ENCODE measurements at places on chromosomes 4 and X.
A peak's percentile ranks its signal among the peaks of the same experiment; 100 is the strongest.

- DNase-seq: no peak
Observed at GRCh38 chr4:77710059-77710458, 104.4 kb downstream of the CXCL13 start.

DNA sequence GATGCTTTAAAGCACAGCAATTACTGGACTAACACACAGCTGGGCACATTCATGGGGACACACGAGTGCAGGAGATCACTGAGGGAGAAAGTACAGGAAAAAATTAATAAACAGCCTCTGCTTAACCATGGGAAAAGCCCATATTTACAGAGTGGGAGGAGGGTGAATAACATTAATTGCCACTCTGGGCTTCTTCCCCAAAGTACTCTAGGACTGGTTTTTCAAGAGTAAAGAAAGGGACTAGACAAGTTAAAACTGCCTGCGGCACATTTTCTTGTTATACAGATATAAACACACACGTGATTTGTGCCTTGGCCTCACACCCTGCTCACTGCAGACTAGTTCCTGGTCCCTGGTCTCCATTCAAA is 179.7 kb upstream of the TET2 start:
- no peak for DNase-seq

GRCh38 chrX:151177141-151178027 is 1.0 kb downstream of the GPR50 start:
- DNase-seq: no peak

DNA sequence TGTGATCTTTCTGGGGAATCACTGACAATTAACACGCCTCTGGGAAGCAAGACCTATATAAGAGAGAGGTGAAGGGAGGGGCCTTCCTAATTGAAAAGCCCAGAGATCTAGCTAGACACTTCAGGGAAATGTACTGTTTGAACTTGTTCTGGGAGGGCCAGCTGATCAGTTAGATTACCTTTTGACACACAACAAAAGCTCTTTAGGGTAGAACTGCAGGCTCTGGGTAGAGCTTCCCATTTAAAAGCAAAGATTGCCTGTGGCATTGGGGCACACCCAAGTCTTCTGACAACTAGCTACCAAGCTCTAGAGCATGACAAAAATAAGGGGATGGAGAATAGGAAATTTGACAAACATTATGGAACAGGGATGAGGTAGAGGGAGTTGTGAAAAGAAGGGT is 26.3 kb downstream of the AREG start:
- DNase-seq: no peak

- DNase-seq: no peak
Observed at GRCh38 chr4:158443731-158444130, 78.0 kb upstream of the RXFP1 start.

- no peak for DNase-seq
Observed at GRCh38 chr4:84952004-84952403, 14.5 kb downstream of the WDFY3 start.

GRCh38 chrX:16882702-16883486 is 12.7 kb upstream of the RBBP7 start:
- DNase-seq: peak; percentile 30

DNA sequence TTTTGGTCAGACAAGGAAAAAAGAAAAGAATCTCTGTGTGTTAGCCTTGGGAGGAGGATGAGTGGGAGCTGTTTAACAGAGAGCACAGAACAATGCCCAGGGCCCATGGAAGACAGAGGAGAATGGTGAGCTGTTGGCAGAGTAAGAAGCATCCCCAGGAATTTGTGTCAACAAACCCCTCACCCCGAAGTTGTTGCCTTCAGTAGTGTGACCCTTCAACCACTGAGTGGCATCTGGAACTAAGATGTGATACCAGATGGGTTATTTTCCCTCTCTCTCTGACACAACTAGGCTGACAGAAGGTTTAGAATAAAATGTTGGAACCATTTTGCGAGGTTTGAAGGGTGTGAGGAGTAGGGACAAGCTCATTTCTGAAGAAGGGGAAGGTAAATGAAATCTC is 25.1 kb downstream of the IGSF1 start:
- no peak for DNase-seq

DNA sequence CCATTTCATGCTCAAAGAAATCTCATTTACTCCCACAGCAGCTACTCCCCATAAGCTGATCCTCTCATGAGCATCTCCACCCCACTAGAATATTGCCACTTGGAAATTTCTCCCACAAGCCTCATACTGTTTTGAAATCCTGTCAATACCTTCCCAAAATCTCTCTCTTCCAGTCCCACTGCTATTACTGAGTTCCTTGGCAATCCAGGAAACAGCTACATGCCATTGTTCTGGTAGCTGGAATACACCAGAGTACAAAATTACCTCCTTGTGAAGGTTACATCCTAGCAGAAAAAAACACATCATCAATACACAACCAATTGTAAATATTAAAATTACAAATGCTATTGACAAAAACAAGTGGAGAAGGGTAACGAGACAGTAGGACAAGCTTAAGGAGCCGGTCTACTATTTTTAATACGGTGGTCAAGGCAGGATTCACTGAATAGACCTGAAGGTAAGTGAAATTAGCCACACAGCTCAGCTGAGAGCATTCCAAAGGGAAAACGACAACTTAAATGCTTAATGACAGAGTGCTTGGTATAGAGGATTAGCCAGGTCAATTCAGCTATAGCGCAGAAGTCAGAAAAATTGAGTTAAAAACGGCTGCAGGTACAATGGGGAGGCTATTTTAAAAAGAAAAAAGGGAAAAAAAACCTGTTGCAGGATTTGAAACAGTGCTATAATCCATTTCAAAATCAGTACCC is 6.4 kb downstream of the RPL9 start:
- no peak for DNase-seq

DNA sequence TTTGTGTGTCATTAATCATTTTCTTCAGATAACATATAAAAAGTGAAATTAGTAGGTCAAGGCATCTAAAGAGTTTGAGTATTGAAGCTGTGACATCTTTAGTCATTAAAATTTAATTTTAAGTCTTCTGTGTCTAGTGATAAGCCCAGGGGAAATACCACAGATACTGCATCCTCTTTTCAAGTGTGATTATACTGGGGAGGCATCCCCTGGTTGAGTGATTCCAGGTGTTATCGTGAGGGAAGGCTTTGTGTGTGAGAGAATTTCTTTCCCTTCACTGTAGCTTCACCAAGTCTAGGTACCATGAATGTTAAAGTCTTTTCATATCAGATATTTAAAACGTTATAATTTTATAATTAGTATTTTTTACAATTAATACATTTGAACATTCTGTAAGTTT is 193.4 kb downstream of the FRAS1 start:
- DNase-seq: no peak

DNA sequence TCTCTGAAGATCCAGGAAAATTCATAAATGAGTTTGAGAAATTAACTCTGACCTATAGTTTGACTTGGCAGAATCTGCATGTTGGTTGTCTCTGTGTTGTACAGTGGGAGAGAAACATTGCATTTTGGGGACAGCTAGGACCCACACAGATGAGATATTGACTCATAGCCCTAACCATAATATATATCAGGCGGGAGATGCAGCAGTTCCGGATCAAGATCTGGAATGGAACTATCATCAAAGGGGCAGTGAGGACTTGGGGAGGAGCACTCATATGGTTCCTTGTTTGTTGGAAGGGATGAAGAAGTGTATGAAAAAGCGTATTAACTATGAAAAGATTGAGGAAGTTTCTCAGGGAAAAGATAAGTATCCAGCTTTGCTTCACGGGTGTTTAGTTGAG is 14.0 kb downstream of the CXCL2 start:
- no peak for DNase-seq

GRCh38 chrX:66142351-66142750 is 21.7 kb upstream of the HEPH start:
- no peak for DNase-seq

DNA sequence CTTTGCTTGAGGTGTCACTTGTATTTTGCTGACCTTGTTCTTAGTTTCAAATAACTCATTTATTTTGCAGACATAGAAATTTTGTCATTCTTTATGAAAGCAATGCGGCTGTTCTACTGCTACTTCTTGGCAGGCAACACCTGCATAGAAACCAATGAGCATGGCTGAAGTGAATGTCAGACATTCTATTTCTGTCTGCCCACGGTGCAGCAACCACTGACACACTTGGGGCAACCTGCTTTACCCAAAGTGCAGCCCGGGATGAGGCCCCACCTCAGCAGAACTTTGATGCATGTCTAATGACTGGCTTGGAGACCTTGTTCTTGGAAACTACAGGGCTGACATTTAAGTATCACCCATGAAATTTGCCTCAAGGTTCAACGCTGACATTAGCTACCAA is 93.6 kb downstream of the RBM47 start:
- no peak for DNase-seq

DNA sequence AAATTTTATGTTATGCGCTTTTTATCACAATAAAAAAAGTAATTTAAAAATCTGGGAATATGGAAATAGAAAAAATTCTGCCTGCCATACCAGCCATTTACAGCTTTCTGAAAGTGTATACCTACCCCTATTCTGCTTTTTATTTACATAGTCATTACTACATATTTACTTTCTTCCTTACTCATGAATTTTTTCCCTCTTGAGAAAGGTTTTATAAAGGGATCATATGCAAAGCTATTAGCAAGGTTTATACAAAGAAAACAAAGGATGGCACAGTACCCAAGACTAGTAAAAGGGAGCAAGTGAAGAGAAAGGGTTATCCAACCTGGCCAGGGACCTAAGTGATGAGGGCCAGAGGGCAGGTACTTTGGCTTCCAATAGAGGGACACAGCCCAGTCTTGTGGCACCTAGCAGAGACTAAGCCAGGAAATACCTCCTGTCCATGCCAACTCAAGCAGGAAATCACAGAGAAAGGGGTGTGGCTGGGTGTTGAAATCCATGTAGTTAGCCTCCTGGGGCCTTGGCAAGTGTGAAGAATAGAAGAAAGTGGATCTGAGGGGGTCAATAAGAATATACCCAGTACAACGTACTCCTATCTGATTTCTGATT is 207.3 kb upstream of the VEGFC start:
- no peak for DNase-seq

DNA sequence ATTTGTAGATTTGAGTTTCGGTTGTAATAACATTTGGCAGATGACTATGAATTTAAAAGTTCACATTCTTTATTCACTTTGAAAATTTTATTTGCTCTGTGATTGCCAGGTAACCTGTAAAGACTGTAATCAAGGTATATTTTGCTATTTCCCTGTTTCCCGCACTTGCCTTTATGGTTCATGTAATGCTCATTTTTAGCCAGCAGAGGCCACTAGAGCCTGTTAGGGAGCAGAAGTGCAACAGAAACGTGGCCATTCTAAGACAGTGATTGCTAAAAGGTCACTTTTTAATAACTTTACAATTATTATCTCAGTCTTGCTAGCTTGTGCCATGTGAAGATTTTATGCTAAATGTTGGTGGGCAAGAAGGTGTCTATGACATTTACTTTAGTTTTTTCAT is 12.4 kb downstream of the YIPF6 start:
- no peak for DNase-seq

Data from GM12892 (cell line).